ENCODE measurements at places on chromosomes 5 and 9. TPM values are rescaled to one million over a fixed set of nuclear protein-coding genes. Genes with fewer than 3 reads are reported as not detected.

The SHISAL2B gene
- not detected for total RNA-seq

GRCh38 chr5:150394131-150394530 is 18.6 kb downstream of the CD74 start:
- no peak for ATAC-seq

The PCDHGB3 gene
- 0.76 TPM for total RNA-seq

DNA sequence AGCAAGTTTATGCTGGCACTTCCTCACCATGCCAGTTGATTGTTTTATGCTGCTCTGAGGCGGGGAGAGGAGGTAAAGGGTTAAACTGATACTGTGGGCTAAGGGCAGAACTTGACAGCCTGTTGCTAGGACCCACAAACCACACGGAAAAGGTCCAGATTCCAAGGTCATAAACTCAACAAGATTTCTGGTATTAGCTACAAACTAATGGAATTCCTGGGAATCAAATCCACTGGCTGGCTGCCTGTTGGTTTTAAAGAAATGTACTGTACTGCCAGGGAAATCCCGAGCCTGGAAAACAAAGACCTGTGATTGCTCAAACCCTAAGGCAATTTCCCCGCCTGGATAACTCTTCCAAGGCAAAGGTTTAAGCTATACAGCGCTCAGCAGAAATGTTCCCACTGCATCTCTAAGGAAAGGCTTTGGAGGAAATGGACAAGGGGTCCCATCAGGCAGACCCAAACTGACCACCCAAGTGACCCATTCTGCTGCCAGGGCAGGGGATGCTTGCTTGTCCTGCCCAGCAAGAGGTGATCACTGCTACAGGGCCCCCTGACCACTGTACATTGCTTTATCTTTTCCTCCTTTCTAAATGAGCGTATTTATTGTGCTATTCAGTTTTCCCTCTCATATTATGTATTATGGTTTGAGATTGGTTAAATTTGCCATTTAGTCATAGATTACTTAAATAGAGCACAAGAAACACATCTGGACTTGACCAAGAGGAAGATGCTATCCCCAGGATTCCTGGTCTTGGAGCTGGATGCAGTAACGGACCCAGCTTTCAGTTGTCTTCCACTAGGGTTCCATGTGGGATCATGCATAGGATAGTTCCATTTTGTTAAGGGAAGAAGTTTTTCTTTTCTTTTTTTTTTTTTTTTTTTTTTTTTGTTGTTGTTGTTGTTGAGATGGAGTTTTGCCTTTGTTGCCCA is 124.3 kb downstream of the SUSD1 start:
- no peak for ATAC-seq

- ATAC-seq = no peak
These were observed 184.4 kb upstream of the FTMT start for GRCh38 chr5:121667292-121667691.

DNA sequence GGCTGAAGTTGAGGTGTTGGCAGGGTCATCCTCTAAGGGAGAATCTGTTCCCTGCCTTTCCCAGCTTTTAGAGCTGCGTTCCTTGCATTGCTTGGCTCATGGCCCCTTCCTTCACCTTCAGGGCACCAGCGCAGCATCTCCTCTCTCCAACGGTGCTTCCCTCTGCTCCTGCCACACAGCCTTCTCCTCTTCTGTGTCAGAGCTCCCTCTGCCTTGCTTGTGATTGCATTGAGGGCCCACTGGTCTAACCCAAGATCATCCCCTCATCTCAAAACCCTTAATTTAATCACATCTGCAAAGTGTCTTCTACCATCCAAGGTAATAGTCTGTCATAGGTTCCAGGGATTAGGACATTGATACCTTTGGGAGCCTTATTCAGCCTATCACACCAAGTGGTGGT is 205.7 kb upstream of the TBCA start:
- ATAC-seq = no peak

DNA sequence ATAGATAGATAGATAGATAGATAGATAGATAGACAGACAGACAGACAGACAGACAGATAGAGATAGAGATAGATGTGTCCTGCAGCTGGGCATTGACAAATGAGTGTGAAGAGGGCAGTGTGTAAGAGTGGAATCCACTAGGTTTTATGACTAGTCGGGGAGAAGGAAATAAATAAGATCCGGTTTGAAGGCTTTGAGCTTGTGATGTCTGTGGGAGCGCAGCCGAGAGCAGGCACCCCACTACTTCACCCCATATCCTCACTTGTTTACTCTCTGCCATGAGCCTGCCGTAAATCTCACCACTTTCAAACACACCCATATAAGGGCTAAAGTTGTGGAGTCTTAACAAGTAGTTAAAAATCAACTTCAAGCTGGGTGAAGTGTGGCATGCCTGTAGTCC is 1.4 kb upstream of the SUSD1 start:
- ATAC-seq = no peak

The RIC1 gene
- total RNA-seq = 14.1 TPM
